Keratinocyte (primary cell): ENCODE measurements at places on chromosomes 12 and 14. TPM values are rescaled to one million over a fixed set of nuclear protein-coding genes. Genes with fewer than 3 reads are reported as not detected.

The TSHR gene
- polyA plus RNA-seq: 0.03 TPM in 1 of 3 replicates, not detected in the others

The SIRT4 gene
- 0.75 to 1.7 TPM (median 0.98 TPM) in 3 replicates for polyA plus RNA-seq

The RIMKLB gene
- 25.4 to 51.1 TPM (median 31.6 TPM) in 3 replicates for polyA plus RNA-seq

The AICDA gene
- polyA plus RNA-seq: not detected in 3 replicates

DNA sequence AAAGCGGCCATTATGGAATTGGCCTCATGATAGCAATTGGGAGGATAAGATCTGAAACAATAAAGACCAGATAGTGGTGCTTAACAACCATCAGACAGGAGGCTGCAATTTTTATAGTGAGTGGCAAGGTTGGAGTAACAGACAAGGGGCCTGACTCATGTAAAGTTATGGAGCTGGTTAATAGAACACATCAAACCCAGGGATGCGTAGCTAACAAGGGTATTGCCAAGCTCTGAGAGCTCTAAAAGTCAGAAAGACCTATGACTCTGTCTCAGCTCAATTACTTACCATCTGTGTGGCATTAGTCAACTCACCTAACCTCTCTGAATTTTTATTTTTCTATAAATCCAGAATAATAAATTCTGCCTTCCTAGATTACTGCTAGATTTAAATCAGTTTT, 1731.5 kb upstream of the FLRT2 start:
- no peak for DNase-seq

DNA sequence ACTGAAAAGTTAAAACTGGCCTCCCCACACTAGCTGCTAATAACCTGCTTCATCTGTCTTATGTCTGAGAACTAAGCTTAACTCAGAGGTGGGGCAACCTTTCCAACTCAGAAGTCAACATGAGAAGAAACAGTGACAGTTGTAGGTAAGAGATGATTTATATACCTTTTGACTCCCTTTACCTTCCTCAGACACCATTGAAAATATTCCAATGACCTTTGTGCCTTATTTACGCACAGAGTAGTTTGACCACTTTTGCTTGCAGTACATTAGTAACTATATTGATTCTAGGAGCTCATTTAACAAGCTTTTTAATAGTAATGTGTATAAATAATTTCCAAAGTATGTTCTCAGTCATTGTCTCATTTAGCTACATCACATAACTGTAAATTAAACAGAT, 77.6 kb downstream of the ALX1 start:
- no peak for DNase-seq

DNA sequence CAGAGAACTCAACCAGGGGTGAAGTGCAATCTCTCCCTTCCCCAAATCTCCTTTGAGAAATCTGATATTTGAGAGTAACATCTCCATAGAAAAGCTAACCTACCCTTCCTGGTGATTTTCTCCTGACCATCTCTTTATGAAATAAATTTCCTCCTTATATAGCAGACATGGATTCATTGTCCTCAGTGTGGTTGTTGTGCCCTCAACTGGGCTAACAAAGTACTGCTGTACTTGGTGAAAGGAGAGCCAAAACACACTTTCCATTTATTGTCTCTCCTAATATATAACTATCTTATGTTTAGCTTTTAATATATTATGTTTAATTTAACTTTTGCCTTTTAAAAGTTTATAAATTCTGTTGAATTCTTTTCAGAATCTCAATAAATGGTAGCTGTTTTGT, 65.1 kb upstream of the SLCO1B1 start:
- DNase-seq: no peak

DNA sequence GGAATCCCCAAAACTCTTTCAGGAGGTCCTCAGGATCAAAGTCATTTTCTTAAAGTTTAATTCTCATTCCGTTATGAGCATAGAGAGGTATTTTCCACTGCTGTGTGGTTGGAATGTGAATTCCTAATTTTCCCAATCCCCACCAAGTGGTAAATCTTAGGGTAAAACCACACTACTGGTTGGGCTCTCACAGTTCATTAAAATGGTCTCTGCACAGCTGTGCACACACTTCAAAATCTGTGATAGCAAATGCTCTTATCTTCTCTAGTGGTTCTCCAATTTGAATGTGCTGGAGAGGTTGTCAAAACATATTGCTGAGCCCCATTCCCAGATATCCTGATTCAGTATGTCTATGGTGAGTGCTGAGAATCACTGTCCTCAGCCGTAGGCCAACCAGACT, 189.1 kb downstream of the BMP4 start:
- DNase-seq: no peak

DNA sequence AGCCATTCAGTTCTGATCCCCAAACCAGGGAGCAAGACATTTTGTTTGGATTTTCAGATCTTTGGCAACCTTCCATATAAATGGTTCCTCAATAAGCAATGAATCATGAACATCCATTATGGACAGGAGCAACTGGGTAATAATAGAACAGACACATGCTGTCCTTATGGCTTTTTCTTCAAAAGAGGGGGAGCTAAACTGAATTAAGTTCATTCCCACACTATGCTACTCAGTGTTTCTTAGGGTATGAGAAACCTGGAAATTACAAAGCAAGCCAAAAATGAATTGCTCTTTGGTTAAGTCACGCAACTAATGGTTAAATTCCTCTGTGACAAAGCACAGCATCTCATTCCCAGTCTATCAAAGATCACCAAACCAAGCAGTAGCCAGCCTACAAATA, 51.0 kb downstream of the PTGER2 start:
- DNase-seq: no peak

DNA sequence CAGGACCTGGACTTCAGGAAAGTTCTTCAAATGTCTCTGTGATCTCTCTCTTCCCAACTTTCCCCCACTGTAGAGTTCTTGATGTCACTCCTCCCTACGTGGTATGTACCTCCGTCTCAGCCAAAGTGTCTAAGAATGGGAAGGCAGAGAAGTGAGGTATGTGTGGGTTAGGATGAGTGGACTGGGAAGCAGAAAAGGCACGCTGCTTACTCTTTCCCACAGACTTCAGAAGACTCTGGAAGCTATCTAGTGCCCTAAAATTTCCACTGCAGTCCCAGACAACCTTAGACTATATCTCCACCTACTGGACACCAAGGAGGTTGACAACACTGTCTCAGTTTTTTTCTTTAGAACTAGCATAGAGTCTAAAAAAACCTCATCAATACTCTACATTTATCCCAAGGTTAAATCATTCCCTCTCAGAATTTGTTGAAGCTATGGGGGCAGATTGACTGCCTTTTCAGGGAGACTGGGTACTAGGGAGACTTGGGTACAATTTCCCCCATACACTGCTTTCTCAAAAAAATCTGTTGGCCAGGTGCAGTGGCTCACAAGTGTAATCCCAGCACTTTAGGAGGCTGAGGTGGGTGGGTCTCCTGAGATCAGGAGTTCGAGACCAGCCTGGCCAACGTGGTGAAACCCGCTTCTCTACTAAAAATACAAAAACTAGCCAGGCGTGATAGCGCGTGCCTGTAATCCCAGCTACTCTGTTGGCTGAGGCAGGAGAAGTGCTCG, 20.6 kb upstream of the ITGA5 start:
- DNase-seq: no peak

GRCh38 chr12:50157259-50157658, 9.9 kb downstream of the CERS5 start:
- no peak for DNase-seq

DNA sequence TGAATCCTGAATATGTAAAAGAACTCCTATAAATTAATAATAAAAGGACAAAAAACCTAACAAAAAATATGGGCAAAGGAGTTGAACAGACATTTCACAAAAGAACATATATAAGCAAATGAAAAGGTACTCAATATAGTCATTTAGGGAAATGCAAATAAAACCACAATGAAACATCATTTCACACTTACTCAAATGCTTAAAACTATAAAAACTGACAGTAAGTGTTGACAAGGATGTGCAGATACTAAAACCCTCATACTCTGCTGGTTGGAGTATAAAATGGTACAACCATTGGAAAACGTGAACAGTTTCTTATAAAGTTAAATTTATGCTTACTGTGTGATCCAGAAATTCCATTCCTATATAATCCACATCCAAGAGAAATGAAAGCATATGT, 247.1 kb downstream of the GXYLT1 start:
- DNase-seq: no peak
